Suppressor macrophage (primary cell): ENCODE measurements at places on chromosomes 6 and 20.

DNA sequence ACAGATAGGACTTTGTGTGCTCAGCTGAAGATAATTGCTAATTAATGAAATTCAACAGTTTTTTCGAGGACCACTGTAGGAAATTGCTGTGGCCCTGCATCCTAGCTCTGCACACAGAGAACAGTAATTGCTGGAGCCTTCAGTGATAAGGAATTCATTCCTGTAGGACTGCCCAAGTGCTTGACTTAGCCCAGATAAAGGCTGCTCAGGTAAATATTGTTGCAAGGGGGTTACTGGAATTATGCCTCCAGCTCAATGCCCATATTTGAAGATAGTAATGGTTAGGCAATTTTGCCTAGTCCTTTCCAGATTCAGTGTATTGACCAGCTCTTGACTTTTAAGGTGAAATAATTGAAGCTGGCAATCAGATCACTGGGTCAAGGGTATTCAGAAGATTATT lies 122.9 kb downstream of the SLC24A3 start:
- DNase-seq, result no peak

- no peak for DNase-seq
Measured at GRCh38 chr6:161274488-161274858, 612 bp upstream of the AGPAT4 start.

- peak; percentile 18 for DNase-seq
Measured at GRCh38 chr20:61387204-61387953, 135.3 kb downstream of the CDH4 start.

GRCh38 chr6:90035047-90035723 lies 140.9 kb downstream of the GJA10 start:
- DNase-seq, result no peak

DNA sequence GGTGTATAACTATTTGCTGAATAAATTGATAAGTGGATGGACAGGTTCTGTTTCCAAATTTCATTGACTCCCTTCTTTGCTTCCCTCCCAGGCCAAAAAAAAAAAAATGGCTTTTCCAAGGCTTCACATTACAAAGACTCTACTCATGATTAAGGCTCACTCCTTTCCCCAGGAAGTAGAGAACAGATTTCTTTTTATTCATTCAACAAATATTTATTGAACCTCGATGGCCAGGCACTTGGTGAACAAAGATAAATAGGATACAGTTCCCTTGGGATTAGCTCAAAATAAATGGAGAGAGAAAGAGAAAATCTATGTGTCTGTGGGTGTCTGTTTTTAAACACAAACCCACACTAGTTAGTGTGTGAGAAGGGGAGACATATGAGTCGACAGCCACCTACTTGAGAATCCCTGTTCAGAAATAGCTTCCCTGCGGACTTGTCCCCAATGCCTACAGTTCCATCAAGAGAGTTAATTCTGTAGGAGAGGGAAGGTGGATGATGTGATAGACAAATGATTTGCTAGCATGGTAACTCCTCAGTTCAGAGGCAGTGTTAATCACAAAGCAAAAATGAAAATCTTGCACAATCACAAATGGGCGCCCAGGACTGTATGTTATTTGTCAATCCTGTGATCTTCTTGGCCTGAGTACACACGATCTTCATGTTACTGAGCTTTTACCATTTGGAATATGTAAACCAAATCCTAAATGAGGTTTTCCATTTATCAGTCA lies 20.3 kb downstream of the TRAF3IP2 start:
- no peak for DNase-seq

DNA sequence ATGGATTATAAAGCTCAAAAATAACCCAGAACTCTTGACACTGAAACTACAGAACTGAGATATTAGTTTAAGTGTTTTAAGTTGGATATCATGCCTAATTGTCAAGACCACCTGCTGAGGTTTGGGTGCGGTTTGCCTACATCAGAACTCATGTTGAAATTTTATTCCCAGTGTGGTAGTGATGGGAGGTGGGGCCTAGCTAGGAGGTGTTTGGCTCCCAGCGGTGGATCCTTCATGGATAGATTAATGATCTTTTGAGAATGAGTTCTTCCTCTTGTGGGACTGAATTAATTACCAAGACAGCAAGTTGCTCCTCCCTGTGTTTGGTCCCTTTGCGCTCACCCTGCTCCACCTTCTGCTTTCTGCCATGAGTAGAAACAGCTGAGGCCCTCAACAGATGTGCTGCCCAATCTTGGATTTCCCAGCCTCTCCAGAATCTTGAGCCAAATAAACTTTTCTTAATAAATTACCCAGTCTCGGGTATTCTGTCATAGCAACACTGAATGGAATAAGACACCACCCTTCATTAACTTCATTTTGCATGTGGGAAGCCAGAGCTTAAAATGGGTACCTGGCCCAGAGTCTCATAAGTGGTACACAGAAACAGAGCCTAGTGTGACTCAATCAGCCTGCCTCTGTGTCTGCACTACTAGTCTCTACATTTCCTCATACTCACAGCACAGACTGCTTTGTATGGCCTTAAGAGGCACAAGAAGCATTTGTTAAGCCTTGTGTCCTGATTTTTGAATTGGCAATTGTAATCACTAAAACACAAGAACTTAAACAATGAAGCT lies 158.4 kb downstream of the IBTK start:
- DNase-seq, result no peak

GRCh38 chr6:6521961-6522482 lies 66.5 kb upstream of the LY86 start:
- no peak for DNase-seq

DNA sequence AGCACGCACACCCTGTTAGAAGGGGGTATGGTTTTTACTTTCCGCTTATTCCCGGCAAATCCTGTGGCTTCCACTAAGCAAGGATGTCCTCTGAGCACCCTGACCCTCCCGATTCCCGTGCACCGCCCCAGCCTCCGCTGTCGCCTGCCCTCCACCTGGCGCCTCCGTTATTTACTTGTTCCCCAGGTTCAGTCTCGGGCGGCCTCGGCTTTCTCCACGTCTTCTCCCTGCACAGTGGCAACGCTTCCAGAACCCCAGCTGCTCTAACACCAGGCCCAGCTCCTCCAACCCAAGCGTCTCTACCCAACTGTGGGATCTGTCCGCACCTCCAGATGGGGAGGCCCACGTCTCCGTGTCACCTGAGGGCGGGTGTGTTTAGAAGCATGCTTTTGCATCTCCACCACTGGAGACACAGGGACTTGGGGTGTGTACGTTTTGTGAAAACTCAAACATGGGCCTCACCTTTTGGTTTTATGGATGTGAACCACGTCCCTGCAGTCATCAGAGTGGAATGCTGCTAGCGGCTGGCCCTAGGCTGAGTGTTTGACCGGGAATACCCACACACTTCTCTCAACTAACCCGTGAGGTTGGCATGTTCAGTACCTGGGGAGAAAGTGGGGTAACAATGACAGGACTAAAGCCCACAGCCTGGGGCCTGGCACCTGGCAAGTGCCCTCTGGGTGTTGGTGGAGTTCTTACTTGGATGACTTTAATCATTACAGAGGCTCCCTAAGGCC lies 79.9 kb downstream of the THBS2 start:
- DNase-seq, result no peak

GRCh38 chr6:44285552-44286284 lies 15.5 kb downstream of the TMEM151B start:
- peak; percentile 39 for DNase-seq

DNA sequence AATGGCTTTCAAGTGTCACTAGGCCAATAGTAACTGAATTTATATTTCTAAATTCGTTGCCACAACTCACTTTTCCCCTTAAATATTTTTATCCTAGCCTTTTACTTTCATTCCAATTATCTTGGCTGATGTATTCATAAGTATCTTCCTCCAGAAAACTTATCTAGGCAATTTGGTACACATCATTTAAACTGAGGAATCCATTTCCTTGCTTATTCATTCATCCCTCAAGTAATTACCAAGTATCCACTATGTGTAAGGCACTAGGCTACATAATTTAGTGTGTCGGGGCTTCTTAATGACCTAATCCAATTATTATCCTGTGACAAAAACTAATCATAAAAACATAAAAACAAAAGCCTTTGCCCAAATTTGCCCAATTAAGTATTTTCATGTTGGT lies 258.3 kb upstream of the TCF21 start:
- no peak for DNase-seq

DNA sequence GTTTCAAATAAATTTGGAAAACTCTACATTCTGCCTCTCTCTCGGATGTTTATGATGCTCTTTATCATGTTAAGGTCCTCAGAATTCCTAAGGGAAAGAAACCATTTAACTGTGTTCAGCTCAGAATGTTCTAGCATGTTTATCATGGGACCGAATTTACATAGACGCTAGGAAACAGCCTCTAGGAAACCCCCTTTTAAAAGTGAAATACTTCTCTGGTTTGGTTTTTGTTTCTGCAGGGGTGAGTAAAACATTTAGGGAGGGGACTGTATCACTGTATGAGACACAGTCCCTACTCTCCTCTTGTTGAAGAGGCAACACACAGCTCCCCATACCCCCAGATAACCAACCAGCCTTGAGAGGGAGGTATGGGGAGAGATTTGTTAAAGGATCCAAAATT lies 267.6 kb upstream of the SUPT3H start:
- no peak for DNase-seq

- peak; percentile 7 for DNase-seq
Measured at GRCh38 chr6:167045828-167046580, 46.8 kb downstream of the CEP43 start.

- no peak for DNase-seq
Measured at GRCh38 chr6:24076011-24076410, 50.0 kb upstream of the NRSN1 start.

- no peak for DNase-seq
Measured at GRCh38 chr20:57525328-57526086, 567 bp upstream of the CTCFL start.

- DNase-seq, result no peak
Measured at GRCh38 chr6:30066082-30066481, 916 bp upstream of the PPP1R11 start.

- no peak for DNase-seq
Measured at GRCh38 chr20:50115041-50115512, 2.1 kb upstream of the UBE2V1 start.

GRCh38 chr6:44235269-44235668 lies 11.6 kb upstream of the HSP90AB1 start:
- DNase-seq, result no peak

DNA sequence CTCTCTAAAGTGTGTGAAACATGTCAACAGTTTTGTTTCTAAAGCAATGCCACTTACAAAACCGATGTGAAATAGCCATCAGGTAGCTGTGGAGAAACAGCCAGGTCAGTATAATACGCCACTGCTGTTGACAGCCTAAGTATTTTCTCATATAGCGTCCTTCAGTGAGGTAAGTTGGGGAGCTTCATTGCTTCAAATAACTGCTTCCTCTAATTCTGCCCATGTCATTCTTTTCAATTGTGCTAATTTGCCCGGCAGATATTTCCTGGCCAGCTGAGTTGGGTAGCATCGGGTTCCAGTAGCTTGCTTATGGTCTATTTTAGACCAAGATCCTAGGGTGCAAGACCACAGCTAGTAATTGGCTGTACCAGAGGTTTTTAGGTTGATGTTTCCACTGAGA lies 2.1 kb upstream of the ARMC2 start:
- DNase-seq, result peak; percentile 37

DNA sequence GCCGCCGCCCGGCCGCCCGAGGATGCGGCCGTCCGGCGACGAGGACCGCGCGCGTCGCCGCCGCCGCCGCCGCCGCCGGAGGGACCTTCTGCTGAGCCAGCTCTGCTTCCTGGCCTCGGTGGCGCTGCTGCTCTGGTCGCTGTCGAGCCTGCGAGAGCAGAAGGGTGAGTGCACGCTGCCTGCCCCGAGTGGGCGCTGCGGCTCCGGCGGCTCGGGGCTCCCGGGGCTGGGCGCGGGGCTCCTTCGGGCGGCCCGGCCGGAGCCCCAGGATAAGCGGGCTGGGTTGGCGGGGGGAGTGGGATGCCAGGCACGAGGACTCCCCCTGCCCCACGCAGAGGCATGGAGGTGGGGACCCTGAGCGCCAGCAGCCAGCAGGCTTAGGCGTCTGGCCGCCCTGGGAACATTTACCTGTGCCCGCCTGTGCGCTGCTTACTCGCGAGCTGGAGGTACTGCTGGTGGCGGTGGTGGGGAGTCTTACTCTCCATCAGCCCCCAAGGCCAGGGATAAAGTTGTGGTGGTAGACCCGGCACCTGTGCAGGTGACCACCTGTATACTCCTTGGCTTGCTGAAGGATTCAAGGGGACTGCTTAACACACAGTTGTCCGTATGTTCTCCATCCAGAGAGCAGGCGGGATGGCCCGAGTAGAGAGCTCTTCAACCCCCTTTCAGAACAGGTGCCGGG lies 520 bp downstream of the SLC24A3 start:
- peak; percentile 71 for DNase-seq

DNA sequence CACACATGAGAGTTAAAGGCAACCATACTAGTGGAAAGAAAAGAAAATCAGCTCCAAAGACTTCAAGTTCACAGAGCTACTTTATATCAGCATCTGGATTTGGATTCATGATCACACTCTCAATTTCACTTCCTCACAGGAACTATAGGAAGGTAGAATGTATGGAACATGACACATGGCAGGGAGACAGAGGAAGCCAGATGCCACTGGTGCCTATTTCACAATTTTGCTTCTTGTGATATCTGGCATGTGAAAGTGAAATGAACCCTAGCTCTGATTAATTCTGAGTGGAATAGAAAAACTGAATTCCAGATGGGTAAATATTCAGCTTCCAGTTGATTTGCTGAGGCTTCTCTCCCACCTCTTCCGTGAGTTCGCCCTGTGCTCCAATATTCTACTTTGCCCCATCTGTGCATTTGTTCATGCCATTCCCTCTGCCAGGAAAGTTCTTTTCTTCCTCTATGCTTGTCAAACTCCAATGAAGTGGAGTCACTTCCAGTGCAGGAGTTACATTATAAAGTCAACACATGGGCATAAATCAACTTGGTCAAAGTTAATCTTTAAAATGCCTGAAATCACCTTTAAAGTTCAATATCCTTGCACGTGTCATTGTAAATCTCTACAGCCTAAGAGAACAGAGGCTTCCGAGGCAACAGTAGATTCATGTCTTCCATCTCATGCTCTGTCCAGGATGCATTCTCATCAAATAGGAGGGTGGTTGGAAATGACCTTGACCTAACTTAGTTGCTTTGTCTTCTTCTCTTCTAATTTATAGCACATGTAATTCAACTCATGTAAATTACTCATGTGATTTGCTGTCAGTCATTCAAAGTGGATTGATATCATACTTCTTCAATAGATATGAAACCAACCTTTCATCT lies 275.3 kb downstream of the HIVEP2 start:
- no peak for DNase-seq

DNA sequence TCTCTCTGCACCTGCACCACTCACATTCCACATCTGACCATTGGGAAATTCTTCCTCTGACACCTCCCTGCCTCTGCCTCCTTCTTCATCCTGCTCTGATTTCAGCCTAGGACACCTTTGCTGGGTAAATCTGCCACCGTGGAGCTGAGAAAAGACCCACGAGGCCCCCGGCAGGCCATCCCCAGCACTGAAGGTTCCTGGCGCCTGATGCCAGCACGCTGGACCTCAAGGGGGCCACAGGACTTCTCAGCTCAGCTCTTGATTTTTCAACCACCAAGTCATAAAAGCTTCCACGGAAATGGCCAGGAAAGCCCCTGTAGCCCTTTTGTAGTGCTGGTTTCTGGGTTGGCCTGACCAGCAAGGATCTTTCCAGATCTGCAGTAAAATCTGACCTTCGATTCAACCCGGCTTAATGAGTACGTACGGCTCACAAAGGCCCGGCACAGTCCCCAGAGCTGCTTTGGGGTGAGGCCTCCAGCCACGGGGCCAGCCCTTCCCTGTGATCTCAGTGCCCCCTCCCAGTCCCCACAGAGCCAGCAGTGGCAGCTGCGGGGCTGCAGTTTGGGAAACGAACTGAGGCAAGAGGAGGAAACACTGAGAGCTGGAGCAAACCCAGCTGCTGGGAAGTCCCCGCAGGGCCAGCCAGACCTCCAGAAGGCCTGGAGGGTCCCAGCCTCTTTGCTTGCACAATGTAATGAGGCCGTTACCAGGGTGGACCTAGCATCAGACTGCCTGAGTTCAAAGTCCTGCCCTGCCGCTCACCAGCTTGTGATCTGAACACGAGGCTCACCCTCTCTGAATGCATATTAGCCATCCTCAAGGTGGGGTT lies 157.5 kb downstream of the BMP7 start:
- no peak for DNase-seq
